ENCODE measurements at places on chromosomes 2 and 18.

GRCh38 chr2:227115761-227116160 lies 48.2 kb downstream of the COL4A4 start:
- DNase-seq, result no peak
- no peak overlapping the region for H3K27ac ChIP-seq
- no peaks in the 10 kb centered on the region for H3K4me1 ChIP-seq
- H3K4me3 ChIP-seq, result no peak overlapping the region
- no peaks in the 10 kb centered on the region for H3K36me3 ChIP-seq

DNA sequence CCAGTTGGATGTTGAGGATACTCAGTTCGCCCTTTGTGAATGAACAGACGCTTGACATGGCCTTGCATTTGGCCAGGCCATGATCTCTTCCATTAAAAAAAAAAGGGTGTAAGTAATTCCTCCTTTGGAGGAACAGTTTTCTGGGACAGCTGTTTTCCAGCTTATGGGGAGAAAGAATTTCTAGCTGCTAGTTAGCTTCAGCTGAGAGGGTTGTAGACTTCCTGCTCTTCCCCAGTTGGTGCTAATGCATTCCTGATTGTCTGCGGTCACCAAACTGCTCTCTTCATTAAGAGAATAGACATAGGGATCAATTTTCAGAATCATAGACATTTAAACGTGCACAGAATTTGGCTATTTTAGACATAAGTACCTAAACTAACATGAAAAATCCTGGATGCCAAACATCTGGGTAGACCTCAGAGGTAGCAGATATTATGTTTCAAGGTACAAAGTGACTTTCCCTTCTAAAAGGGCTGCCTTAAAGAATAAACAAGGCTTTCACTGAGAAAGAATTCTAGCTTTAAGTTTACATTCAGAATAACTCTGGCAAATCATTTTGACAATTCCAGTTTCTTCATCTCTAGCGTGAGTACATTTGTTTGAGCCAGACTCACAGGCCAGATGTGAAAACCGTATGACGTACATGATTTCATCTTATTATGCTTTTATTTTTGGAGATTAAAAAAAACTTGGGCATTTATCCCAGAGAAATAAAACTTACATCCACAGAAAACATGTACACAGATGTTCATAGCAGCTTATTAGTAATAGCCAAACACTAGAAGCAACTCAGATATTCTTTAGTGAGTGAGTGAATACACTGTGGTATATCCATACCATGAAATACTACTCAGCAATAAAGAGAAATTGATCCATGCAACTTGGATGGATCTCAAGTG lies 71.2 kb downstream of the MAIP1 start:
- H3K27me3 ChIP-seq, result peaks cover 3% of the 10 kb centered on the region
- no peak overlapping the region for H3K4me3 ChIP-seq
- H3K4me1 ChIP-seq, result peaks cover 2% of the 10 kb centered on the region
- no peaks in the 10 kb centered on the region for H3K36me3 ChIP-seq

- DNase-seq, result no peak
- peaks cover 21% of the 10 kb centered on the region for H3K36me3 ChIP-seq
- no peaks in the 10 kb centered on the region for H3K27me3 ChIP-seq
- peak overlapping the region; percentile 99 for H3K27ac ChIP-seq
- H3K4me1 ChIP-seq, result peaks cover 44% of the 10 kb centered on the region
- H3K4me3 ChIP-seq, result peak overlapping the region; percentile 85
Measured at GRCh38 chr2:7429733-7430132, 512.5 kb downstream of the RNF144A start.

- no peak overlapping the region for H3K4me3 ChIP-seq
- H3K4me1 ChIP-seq, result no peaks in the 10 kb centered on the region
- H3K27ac ChIP-seq, result no peak overlapping the region
- no peak for DNase-seq
- no peaks in the 10 kb centered on the region for H3K27me3 ChIP-seq
Measured at GRCh38 chr18:5488844-5489243, 55.0 kb downstream of the EPB41L3 start.

- no peak overlapping the region for H3K27ac ChIP-seq
- no peaks in the 10 kb centered on the region for H3K4me1 ChIP-seq
- DNase-seq, result no peak
- H3K4me3 ChIP-seq, result no peak overlapping the region
- no peaks in the 10 kb centered on the region for H3K36me3 ChIP-seq
Measured at GRCh38 chr18:59768409-59768808, 71.2 kb upstream of the CCBE1 start.

GRCh38 chr18:22605736-22606135 lies 188.0 kb upstream of the CTAGE1 start:
- H3K4me1 ChIP-seq, result no peaks in the 10 kb centered on the region
- H3K36me3 ChIP-seq, result no peaks in the 10 kb centered on the region
- H3K27ac ChIP-seq, result no peak overlapping the region
- H3K27me3 ChIP-seq, result no peaks in the 10 kb centered on the region
- H3K4me3 ChIP-seq, result no peak overlapping the region
- no peak for DNase-seq

DNA sequence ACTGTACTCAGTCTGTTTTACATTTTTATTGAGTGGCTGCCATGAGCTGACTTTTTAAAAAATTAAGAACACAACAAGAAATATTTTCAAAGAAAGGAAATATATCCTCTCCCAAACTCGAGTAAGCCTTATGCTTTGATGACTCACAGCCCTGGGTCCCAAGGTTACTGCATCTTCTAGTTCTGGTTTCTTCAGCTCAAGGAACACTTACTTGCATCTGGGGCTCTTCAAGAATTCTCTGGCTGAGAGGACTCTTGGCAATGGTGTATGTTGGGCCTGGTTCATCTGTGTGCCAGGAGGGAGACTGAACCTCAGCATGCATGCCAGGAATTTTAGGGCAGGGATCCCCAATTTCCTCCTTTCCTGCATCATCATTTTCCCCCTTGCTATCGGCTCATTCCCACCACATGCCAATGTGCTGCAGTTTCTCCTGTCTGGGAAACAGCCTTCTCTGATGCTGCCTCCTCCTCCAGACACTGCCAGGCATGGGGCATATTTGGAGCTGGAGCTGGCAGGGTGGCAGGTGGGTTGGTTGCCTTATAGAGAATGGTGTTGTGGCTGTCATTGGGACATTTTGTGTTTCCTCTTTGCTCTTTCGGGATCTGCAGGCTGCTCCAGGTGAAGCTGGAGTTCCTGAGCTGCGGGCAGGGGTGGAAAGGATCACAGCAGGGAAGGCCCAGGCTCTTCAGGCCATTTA lies 192.2 kb upstream of the HS6ST1 start:
- H3K27me3 ChIP-seq, result peaks cover 18% of the 10 kb centered on the region
- H3K4me3 ChIP-seq, result no peak overlapping the region
- no peaks in the 10 kb centered on the region for H3K36me3 ChIP-seq
- H3K27ac ChIP-seq, result no peak overlapping the region
- H3K4me1 ChIP-seq, result peaks cover 13% of the 10 kb centered on the region
- DNase-seq, result no peak

DNA sequence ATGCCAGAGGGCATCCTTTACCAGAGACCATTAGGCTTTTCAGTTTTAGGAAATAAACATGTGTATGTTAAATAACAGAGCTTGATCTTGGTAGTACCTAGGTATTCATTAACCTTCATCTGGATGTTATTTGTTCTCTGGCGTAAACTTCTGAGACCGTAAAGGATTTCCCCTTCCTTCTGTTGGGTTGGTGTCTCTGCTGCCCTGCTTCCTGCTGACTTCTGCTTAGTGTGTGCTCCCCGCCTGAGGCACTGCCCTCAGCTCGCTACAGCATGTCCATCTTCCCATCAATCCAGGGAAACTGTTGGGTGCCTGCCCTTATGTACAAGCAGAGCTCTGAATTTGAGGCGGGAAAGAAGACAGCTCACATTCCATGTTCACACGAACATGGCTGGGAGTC lies 177.9 kb downstream of the TPGS2 start:
- no peaks in the 10 kb centered on the region for H3K36me3 ChIP-seq
- H3K27ac ChIP-seq, result no peak overlapping the region
- no peaks in the 10 kb centered on the region for H3K4me1 ChIP-seq
- H3K4me3 ChIP-seq, result no peak overlapping the region
- DNase-seq, result no peak

DNA sequence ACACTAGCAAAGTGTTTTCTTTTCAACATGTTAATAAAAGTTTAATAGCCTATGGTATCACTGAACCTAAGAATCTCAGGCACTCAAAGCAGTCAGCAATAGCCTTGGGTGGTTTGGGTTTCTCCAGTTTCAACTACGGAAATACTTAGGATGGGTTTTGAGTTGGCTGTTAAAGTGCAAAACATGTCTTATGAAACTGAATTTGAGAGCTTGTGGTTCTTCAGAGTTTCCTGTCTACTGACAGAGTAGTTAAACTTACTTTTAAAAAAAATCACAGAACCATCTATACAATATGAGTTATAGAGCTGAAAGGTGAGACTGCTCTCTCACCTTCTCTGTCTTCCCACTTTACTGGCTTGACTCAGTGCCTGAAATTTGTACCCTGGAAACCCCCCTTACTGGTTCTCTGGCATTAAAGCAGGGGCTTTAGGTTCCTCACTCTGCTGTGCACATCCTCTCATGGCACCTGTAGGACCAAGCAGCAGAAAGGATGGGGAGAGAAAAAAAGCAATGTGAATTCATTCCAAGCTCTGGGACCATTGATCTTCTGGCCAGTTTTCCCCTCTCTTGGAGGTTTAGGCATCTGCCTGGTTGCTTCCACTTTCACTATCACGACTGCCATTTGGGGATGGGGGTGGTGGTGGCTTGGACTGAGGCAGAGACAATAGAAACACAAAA lies 18.1 kb downstream of the CCDC141 start:
- H3K4me3 ChIP-seq, result peak overlapping the region; percentile 67
- H3K27me3 ChIP-seq, result no peaks in the 10 kb centered on the region
- peak; percentile 42 for DNase-seq
- H3K36me3 ChIP-seq, result peaks cover 30% of the 10 kb centered on the region
- H3K4me1 ChIP-seq, result peaks cover 25% of the 10 kb centered on the region

DNA sequence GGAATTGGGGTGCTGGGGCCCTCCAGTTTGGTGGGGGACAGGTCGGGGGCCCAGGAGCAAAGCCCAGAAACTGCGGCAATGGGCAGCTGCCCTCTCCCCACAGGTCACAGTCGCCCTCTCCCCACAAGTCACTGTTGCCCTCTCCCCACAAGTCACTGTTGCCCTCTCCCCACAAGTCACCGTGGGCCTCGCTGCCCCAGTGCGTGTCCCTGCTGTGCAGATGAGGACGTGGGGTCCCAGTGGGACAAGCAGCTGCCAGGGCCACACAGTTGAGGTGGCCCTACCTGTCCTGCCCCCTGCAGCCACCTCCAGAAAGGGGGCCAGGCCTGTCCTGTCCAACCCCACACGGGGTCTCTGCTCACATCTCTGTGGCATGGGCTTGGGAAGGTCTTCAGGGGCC lies 13.0 kb upstream of the AGXT start:
- no peaks in the 10 kb centered on the region for H3K36me3 ChIP-seq
- no peak overlapping the region for H3K4me3 ChIP-seq
- no peaks in the 10 kb centered on the region for H3K4me1 ChIP-seq
- H3K27me3 ChIP-seq, result no peaks in the 10 kb centered on the region

DNA sequence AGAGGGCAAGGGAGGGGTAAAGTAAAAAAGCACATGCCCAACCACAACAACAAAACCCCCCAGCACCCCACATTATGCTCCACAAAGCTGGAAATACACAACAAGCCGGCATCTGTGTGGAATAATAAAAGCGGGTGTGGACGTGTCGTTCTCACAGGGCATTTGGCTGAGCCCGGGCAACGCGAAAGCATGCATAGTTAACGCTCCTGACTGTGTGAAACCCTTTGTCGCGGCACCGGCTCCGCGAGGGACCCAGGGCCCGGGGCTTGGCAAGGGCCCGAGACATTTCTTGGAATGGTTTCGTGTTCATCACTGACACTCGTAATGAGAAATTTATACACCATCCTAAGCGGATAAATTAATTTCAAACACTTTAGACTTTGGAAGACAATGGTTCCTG lies 165.6 kb downstream of the INHBB start:
- no peak overlapping the region for H3K27ac ChIP-seq
- no peaks in the 10 kb centered on the region for H3K27me3 ChIP-seq
- H3K4me3 ChIP-seq, result no peak overlapping the region
- DNase-seq, result no peak

DNA sequence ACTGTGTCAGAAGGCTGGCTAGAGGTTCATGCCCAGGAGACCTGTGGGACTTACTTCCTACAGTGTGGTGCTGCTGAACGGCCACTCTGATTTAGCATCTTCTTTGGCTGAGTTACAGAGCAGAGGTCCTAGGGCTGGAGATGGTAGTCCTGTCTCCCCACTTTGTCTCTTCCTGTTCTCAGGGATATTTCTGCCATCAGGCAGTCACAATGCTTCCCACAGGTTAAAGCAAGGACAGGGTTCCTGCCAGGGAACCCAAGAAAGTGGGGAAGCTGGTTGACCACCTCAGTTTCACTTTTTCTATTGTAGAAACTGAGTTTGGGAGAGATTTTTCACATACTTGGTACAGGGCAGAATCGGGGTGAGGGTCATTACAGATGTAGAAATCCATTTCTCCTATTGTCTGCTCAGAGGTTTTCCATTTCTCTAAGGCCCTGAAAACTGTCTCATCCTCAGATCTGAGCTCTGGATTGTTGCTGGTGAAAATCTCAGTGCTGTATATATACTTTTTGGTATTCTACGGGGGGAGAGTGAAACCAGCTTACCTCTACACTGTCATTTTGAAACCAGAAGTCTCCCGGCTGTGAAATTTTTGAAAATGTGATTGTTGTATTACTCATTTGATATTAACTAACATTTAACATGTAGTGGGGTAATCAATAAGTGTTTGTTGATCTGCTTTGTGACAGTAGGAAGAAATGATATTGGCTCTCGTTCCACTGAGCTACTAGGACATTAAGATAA lies 37.0 kb upstream of the MEP1B start:
- H3K27ac ChIP-seq, result no peak overlapping the region
- no peaks in the 10 kb centered on the region for H3K36me3 ChIP-seq
- no peak for DNase-seq
- no peak overlapping the region for H3K4me3 ChIP-seq

GRCh38 chr2:203973000-203973399 lies 36.4 kb downstream of the ICOS start:
- peaks cover 20% of the 10 kb centered on the region for H3K27me3 ChIP-seq
- H3K36me3 ChIP-seq, result peaks cover 3% of the 10 kb centered on the region
- no peak overlapping the region for H3K27ac ChIP-seq
- H3K4me3 ChIP-seq, result no peak overlapping the region
- DNase-seq, result no peak

DNA sequence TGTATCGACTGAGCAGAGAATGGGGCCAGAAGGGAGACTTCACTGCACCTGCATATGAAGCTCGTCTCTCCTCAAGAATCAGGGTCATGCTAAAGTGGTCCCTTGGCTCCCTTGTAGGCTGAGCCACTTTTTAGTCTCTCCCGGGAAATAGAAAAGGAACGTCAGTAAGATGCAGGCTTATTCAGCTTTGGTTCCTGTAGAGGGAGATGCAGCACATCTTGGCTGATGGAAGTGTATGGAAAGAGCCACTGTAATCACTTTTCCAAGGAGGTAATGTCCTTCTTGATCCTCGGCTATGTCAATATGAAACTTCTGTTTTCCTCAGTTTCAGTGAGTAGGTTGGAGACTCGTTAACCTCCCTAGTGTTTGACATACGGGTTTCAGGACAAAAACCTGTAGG lies 235.2 kb downstream of the GCA start:
- no peaks in the 10 kb centered on the region for H3K4me1 ChIP-seq
- DNase-seq, result no peak
- no peaks in the 10 kb centered on the region for H3K27me3 ChIP-seq
- H3K27ac ChIP-seq, result no peak overlapping the region

GRCh38 chr2:6237039-6237660 lies 545.0 kb downstream of the SOX11 start:
- no peak overlapping the region for H3K27ac ChIP-seq
- H3K4me3 ChIP-seq, result no peak overlapping the region
- H3K27me3 ChIP-seq, result no peaks in the 10 kb centered on the region
- no peaks in the 10 kb centered on the region for H3K4me1 ChIP-seq
